ENCODE measurements at places on chromosomes 3 and 15.
A peak's percentile ranks its signal among the peaks of the same experiment; 100 is the strongest.

DNA sequence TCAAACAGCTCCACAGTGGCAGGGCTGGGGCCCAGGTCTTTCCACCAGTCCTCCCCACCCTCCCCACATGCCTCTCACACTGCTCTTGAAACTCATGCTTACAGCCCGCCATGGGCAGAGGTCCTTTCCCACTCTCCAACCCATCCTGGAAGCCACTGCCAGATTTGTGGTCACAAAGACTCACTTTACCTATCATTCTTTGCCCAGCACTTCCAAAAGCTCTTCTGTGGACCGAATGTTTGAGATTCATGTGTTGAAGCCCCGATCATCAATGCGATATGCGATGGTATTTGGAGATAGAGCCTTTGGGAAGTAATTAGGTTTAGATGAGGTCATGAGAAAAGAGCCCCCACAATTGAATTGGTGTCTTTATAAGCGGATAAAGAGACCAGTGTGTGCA, 247.8 kb downstream of the VPS13C start:
- no peak for DNase-seq

GRCh38 chr15:88342666-88343065, 86.1 kb upstream of the NTRK3 start:
- DNase-seq: peak; percentile 34

DNA sequence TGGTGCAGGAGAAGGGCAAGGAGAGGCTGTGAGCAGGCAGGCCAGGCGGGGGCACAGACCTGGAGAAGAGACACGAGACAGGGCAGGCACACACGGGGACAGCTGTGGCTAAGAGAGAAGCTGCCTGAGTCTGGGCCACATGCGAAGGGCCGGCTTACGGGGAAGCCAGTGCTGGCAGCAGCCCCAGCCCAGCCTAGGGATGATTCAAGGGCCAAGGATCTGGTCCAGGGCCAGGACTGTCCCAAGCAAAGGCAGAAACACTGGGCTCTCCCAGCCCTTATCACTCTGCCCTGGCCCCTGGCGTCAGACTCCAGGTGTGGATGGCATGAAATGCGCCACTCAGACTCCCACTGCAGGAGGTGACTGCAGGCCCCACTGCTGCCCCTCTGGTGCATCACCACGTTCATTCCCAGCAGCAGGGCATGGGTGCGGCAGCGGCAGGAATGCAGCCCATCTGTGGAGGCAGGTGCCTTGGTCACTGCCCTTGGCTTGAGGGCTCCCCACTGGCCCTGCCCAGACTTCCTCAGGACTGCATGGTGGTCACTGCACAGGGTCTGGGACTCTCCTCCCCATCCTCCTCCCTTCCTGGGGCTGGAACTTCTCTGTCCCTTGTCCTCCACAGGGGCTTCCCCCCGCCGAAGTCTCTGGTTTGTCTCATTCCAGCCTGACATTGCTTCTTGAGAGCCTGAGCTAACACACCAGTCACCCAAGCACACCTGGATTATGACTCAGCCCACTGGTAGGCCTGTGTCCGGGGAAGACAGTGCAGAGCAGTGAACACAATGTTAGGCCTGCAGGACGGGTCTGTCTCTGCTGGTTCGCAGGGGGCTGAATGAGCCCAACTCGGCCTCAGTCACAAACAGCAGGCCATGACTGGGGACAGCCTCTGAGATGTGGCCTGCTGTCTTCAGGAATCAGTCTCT, 69.3 kb downstream of the TBC1D2B start:
- DNase-seq: peak; percentile 78

GRCh38 chr15:29890336-29891095, 68.2 kb upstream of the TJP1 start:
- no peak for DNase-seq

DNA sequence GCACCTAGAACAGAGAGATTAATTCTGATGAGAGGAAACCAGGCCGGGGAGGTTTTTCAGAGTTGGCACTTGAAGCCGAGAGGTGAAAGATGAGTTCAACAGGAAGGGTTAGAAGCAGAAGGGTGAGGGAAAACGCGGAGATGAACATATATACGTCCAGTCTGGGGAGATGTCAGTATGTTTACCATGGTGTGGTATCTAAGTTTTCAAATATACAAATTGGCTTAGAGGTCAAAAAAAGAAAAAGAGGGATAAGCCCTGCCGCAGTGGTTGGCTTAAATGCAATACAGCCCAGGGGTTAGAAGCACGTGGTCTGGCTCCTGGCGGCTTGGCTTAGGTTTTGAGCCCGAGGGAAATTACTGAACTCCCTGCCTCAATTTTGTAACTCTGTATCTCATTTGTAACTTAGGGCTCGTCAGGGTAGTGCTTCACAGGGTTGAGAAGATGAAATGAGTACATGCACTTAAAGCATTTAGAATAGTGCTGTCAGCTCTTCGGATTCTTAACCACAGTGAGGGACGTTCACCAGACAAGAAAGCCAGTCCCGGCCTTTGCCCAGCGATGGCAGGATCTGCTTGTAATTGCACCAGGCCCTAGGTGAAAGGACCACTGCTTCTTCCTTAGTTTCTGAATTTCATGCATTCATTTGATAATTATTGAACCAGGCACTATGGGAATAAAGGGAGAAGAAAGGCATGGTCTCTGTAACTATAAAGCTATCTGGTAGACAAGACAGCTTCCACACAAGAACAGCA, 6.4 kb downstream of the HES1 start:
- DNase-seq: no peak

DNA sequence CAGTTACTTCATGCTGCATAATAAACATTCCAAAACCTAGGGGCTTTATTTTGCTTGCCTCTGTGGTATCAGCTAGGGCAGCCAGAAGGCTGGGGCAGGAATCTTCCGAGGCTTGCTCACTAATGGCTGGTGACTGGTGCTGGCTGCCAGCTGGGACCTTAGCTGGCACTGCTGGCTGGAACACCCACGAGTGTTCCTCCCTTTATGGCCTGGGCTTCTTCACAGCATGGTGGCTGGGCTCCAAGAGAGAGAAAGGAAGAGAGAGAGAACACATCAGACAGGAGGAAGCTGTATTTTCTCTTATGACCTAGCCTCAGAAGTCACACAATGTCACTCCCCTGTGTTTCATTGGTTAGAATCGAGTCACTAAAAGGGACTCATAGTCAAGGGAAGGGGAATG, 23.9 kb upstream of the CDCP1 start:
- peak; percentile 32 for DNase-seq

DNA sequence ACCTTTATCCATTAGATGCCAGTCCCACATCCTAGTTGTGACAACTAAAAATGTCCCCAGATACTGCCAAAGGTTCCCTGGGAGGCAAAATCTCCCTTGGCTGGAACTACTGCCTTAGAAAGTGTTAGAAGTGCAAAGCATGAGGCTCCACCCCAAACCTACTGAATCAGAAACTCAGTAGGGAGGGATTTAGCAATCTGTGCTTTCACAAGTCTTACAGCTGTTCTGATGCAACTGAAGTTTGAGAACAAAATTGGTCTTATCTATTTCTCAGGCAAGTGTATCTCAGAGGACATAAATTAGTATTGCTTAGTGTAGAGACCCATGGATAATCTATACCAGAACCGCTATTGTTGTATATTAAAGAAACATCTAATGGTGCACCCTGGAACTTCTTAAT, 70.2 kb downstream of the CLDN1 start:
- DNase-seq: peak; percentile 94

GRCh38 chr3:188349933-188350332, 196.0 kb downstream of the LPP start:
- DNase-seq: no peak

DNA sequence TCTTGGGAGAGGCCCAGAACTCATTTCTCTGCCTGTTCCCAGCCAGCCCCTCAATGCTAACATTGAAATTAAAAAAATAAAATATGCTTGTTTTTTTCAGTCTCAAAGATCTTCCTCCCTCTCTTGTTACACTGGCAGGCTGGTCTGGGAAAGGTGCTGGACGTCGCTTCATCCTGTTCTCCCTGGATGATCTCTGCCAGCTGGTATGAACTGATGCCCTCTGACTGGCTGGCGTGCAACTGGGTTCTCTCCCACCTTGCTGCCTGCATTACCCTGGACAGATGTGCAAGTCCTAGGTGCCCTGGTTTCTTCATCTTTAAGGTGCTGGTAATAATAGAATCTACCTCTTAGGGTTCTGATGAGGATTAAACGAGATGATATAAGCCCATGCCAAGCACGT, 263.9 kb upstream of the PROK2 start:
- no peak for DNase-seq

DNA sequence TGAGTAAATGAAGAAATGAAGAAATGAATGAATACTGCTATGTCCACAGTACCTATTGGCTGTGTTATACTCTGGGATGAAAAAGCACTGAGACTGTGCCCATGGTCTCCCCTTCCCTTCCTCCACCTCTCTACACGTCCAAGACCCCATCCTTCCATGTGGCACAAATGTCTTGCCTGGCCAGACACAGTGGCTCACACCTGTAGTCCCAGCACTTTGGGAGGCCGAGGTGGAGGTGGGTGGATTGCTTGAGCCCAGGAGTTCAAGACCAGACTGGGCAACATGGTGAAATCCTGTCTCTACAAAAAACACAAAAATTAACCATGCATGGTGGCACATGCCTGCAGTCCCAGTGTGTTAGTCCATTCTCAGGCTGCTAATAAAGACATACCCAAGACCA, 200.1 kb downstream of the FAM43A start:
- DNase-seq: no peak

DNA sequence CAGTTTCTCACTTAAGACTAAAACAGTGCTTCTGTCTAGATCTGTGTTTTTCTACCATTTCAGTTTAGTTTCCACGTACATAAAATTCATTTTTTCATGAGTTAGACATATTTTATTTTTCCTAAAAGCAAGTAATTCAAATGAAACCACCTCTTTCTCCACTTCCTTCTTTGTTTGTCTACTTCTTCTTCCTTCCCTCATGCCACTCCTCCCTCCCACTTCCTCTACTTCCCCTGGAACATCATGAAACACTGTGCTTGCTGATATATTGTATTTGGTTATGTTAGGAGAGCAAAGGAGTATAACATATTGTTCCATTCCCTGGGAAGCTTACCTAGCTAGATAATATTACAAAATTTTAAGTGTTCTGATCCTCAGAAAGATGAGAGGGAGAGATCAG, 36.7 kb upstream of the GOLGA8B start:
- DNase-seq: no peak

DNA sequence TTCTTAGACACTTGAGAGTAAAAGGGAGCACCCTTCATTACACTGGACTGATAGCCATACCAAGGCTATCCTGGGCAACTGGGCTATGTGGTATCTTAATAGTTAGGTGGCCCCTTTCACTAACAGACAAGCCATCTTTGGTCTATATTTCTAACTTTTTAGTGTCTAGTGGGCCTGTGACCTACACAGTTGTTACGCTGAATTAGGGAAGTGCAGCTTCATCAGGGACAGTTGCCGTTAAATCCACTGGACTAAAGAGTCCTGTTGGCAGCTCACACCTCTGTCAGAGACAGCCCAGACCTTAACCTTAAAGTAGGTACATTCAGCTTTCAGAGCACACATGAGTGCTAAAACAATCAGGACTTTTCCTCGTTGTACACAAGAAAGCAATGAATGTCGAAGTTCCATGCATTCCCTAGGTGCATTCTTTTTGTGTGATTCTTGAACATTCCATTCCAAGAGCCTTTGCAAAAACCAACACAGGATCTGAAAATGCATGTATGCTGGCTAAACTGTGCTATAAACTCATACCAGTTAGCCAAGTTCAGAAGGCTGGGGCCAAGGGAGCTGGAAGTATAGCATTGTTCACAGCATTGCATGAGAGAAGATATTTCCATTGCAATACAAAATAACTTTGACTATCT, 230.2 kb upstream of the EIF1B start:
- DNase-seq: peak; percentile 85

DNA sequence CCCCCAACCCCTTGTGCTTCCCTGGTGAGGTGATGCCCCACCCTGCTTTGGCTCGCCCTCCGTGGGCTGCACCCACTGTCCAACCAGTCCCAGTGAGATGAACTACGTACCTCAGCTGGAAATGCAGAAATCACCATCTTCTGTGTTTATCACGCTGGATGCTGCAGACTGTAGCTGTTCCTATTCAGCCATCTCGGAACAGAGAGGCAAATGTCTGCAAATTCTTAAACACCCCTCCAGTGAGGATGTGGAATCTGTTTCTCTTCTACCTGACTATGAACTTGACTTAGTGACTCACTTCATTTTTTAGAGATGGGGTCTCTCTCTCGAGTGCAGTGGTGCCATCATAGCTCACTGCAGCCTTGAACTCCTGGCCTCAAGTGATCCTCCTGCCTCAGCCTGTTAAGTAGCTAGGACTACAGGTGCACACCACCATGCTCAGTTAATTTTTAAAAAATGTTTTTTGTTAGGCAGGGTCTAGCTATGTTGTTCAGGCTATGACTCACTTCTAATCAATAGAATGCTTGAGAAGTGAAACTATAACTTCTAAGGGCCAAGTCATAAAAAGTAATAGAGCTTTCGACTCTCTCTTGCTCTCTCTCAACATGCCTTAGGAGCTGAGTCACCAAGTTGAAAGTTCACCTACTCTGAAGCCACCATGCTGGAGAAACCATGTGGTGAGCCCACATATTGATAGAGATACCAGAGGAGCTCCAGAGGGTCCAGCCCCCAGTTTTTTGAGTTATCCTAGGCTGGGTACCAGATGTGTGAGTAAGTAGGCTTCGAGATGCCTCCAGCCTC, 11.5 kb upstream of the PARP14 start:
- peak; percentile 20 for DNase-seq

- no peak for DNase-seq
These were observed 21.7 kb downstream of the ETFA start for GRCh38 chr15:76289582-76289981.

GRCh38 chr3:189143321-189143720, 28.4 kb upstream of the TPRG1 start:
- no peak for DNase-seq

DNA sequence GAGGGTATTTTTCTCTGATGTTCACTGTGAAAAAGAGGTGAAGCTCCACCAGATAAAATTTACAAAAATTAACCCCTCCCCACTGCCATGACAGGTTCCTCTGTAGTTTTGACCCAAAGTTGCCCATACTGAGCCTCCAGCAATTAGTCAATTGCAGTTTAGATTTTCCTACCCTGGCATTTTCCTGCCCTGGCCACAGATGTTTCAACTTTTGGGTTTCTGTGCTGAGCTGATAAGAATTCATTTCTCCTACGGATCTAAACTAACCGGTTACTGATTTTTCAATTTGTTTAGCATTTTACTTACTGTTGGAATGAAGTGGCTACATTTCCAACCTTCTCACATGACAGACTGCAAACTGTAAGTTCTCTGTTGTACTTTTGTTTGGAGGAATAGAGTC, 1346.1 kb upstream of the EPHA6 start:
- DNase-seq: no peak

GRCh38 chr3:10524799-10525301, 19.5 kb upstream of the ATP2B2 start:
- no peak for DNase-seq

GRCh38 chr3:102102394-102102793, 253.1 kb downstream of the NFKBIZ start:
- no peak for DNase-seq

- DNase-seq: no peak
These were observed 291.2 kb downstream of the ZBTB20 start for GRCh38 chr3:114855839-114856238.

DNA sequence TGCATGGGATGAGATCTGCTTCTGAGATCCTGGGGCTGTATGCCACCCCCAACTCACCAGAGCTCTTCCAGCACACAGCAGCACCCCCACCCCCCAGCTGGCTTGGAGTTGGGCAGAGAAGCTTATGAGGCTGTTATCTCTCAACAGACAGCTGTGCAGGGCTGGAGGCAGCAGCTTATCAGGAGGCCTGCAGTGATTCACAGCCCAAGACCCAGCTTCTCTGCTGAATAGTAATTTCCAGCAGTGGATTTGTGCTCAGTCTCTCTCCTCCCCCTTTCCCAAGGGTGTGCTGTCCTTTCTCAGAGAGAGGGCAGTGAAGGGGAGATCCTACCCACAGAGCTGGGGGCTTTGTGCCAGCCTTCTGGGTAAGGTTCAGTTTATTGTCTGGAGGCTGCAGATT, 2.1 kb downstream of the RPP25 start:
- DNase-seq: peak; percentile 32
